ENCODE measurements at places on chromosomes 3 and 15. TPM values are rescaled to one million over a fixed set of nuclear protein-coding genes. Genes with fewer than 3 reads are reported as not detected.
A peak's percentile ranks its signal among the peaks of the same experiment; 100 is the strongest.

NUTM1 gene
- total RNA-seq: not detected

TRAT1 gene
- 0.98 TPM for total RNA-seq

CPLX3 gene
- total RNA-seq: not detected

PLSCR2 gene
- not detected for total RNA-seq

TF gene
- 2.9 TPM for total RNA-seq

OR5K3 gene
- not detected for total RNA-seq

KCNAB1 gene
- total RNA-seq: 3.9 TPM

SLC28A2 gene
- total RNA-seq: not detected

OR5H6 gene
- not detected for total RNA-seq

DNA sequence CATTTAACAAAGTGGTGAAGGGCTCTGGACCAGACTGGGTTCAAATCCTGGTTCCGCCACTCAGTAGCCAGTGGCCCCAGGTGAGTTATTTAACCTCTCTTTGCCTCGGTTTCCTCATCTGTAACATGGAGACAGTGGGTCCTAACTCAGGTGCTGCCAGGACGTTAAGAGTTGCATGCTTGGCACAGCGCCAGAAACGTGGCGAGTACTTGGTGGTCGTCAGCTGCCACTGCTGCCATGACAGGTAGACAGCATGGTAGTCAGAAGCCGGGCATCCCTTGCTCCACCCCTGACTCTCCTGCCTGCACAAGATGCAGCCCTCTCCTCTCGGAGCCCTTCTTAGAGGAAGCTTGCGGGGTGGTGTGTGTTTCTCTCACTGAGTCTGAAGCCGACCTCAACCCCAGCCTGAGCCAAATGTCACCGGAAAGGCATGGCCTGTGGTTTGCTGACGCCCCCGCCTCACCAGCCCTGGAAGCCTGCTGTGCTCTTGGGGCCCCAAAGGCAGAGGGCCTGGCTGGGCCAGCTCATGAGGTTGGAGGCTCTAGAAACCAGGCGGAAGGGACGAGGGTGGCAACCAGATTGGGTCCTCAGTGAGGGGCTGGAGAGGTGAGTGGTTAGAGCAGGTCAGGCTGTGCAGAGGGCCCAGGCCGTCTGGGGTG, 160.8 kb upstream of the TLE3 start:
- no peak overlapping the region for H3K27ac ChIP-seq
- no peak for DNase-seq
- H3K27me3 ChIP-seq: no peaks in the 10 kb centered on the region
- H3K4me3 ChIP-seq: no peak overlapping the region
- peaks cover 12% of the 10 kb centered on the region for H3K4me1 ChIP-seq
- H3K36me3 ChIP-seq: no peaks in the 10 kb centered on the region

DNA sequence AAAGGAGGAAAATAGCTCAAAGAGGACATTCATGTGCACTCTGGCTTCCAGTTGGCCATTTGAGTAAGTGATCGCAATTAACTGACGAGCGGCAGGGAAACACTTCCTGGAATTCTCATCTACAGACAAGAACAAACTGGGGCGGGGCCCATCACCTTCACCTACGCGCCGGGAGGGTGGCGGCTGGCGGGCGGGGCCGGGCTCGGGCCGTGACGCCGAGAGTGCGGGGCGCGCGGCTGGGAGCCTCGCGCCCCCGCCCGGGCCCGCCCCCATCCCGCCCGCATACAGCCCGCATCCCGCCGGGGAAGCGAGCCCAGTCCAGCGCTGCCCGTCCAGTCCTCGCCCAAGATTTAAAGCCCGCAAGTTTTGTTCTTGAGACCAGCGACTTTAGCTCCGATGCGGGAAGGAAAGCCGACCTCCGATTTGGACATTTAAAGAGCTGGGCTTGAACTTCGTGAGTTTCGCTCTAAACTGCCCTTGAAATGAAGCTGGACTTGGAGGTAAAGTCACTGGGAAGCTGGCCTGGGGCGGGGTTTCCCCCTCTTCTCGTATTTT, at the start of gene B3GNT5:
Gene B3GNT5, plus strand, starts transcription at position 281 of the 555 bp plus-strand sequence. CDS start 16,546 bp downstream, outside the sequence.
- DNase-seq: no peak
- peak within 1 kb of the TSS; percentile 94 for H3K4me3 ChIP-seq
- no peaks in the 10 kb centered on the region for H3K36me3 ChIP-seq
- peaks cover 20% of the 10 kb centered on the region for H3K4me1 ChIP-seq
- H3K27ac ChIP-seq: peak within 1 kb of the TSS; percentile 97

- H3K27me3 ChIP-seq: no peaks in the 10 kb centered on the region
- peak overlapping the region; percentile 39 for H3K27ac ChIP-seq
- peak; percentile 28 for DNase-seq
- no peak overlapping the region for H3K4me3 ChIP-seq
These were observed 18.4 kb downstream of the ITGA11 start for GRCh38 chr15:68413363-68414205.

DNA sequence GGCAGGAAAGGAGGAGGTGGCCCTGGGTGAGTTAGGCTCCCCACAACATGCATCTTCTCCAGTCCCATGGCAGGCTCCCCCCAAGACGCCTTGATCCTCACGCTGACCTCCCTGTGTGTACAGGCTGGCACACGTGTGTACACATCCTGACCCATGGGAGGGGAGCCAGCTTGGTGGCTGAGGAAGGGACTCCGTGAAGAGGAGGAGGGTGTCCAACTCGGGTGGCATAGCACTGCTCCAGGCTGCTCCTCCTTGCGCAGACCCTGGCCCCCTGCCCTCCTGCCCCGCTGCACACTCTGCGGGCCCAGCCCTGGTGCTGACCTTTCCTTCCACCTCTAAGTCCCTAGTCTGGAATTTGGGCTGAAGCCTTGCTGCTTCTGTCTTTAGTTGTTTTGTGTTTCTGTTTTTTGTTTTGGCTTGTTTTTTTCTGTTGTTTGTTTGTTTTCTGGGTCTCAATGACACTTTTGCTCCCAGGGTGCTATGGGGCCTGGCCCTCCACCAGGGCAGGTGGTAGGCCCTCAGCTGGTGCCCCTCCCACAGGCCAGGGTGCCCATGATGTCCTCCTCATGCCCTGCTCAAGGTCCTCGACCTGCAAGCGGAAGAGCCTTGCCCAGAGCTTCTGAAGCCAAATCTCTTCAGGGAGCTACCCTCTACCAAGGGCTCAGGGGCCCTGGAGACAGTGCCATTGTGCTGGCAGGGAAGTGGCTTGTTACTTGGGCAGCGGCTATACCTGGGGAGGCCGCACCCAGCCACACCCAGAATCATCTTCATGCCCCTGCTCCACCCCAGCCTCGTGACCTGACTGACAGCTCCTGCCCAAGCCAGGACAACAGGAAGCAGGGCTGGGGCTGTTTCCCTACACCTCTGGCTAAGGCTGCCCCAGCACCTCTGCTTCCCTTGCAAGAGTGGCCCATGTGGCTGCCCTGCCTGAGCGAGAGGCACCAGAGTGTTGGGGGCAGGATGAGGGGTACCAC, 5.1 kb downstream of the EPHB3 start:
- no peaks in the 10 kb centered on the region for H3K36me3 ChIP-seq
- peak overlapping the region; percentile 40 for H3K4me3 ChIP-seq
- DNase-seq: no peak

- H3K4me3 ChIP-seq: no peak overlapping the region
- H3K4me1 ChIP-seq: no peaks in the 10 kb centered on the region
- no peaks in the 10 kb centered on the region for H3K36me3 ChIP-seq
These were observed 20.6 kb downstream of the ACKR2 start for GRCh38 chr3:42829628-42830436.

DNA sequence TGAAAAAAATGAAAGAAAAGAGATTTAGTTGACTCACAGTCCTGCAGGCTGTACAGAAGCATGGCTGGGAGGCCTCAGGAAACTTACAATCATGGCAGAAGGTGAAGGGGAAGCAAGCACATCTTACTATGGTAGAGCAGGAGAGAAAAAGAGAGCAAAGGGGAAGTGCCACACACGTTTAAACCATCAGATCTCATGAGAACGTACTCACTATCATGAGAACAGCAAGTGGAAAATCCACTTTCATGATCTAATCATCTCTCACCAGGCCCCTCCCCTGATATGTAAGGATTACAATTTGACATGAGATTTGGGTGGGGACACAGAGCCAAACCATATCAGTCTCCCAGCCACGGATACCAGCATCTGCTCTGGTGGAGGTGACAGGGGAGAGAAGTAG, 50.8 kb upstream of the CPOX start:
- H3K4me3 ChIP-seq: no peak overlapping the region
- no peaks in the 10 kb centered on the region for H3K27me3 ChIP-seq
- DNase-seq: no peak

GRCh38 chr3:169686874-169687273, 23.4 kb upstream of the MECOM start:
- H3K36me3 ChIP-seq: no peaks in the 10 kb centered on the region
- H3K27ac ChIP-seq: no peak overlapping the region
- no peaks in the 10 kb centered on the region for H3K27me3 ChIP-seq
- no peaks in the 10 kb centered on the region for H3K4me1 ChIP-seq
- no peak for DNase-seq
- H3K4me3 ChIP-seq: no peak overlapping the region

- no peaks in the 10 kb centered on the region for H3K27me3 ChIP-seq
- H3K4me3 ChIP-seq: no peak overlapping the region
- no peaks in the 10 kb centered on the region for H3K36me3 ChIP-seq
- no peaks in the 10 kb centered on the region for H3K4me1 ChIP-seq
These were observed 19.6 kb downstream of the DCLK3 start for GRCh38 chr3:36744763-36745162.

DNA sequence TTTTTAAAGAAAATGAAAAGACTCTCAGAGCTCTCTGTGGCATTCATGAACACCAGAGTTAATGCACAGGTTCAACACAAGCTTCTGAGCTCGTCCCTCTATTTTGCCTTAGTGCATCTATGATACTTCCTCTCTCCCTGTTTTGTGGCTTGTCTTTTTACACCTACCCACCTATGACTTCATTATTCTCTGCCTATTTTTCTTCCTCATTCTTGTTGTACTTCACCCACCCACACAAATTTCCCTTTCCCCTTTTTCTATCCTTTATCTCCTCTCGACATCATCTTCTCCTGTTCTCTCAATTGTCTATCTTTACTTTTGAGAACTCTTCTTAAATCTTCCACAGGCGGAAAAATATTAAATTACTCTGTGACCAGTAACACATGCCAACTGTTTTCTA, 48.6 kb downstream of the OR5H15 start:
- no peak overlapping the region for H3K27ac ChIP-seq
- DNase-seq: no peak
- no peak overlapping the region for H3K4me3 ChIP-seq
- no peaks in the 10 kb centered on the region for H3K4me1 ChIP-seq
- no peaks in the 10 kb centered on the region for H3K36me3 ChIP-seq

- no peaks in the 10 kb centered on the region for H3K27me3 ChIP-seq
- no peaks in the 10 kb centered on the region for H3K36me3 ChIP-seq
- peaks cover 6% of the 10 kb centered on the region for H3K4me1 ChIP-seq
These were observed 8.2 kb upstream of the VGLL4 start for GRCh38 chr3:11651900-11652299.

DNA sequence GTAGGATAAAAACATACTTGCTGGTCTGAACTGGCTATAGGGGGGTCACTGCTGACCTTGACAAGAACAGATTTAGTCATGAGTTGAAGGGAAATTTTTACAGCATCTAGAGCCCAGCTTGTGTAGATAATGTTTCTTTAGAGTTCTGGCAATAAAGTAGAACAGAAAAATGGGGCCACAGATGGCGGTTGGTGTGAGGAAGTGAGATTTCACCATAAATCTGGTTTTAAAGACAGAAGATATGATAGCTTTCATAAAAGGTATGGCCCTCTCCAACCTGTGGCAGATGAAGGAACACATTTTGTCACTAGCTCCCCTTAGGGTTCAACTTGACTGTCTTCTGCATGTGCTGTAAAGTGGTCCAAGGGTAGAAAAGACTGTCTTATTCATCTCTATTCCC, 24.3 kb upstream of the IMPDH2 start:
- no peak overlapping the region for H3K4me3 ChIP-seq
- no peaks in the 10 kb centered on the region for H3K27me3 ChIP-seq
- no peak overlapping the region for H3K27ac ChIP-seq
- H3K36me3 ChIP-seq: no peaks in the 10 kb centered on the region
- no peaks in the 10 kb centered on the region for H3K4me1 ChIP-seq

GRCh38 chr3:63970631-63971475, 52.4 kb downstream of the PSMD6 start:
- no peaks in the 10 kb centered on the region for H3K27me3 ChIP-seq
- no peak for DNase-seq
- peaks cover 91% of the 10 kb centered on the region for H3K4me1 ChIP-seq
- peak overlapping the region; percentile 20 for H3K27ac ChIP-seq
- no peaks in the 10 kb centered on the region for H3K36me3 ChIP-seq

DNA sequence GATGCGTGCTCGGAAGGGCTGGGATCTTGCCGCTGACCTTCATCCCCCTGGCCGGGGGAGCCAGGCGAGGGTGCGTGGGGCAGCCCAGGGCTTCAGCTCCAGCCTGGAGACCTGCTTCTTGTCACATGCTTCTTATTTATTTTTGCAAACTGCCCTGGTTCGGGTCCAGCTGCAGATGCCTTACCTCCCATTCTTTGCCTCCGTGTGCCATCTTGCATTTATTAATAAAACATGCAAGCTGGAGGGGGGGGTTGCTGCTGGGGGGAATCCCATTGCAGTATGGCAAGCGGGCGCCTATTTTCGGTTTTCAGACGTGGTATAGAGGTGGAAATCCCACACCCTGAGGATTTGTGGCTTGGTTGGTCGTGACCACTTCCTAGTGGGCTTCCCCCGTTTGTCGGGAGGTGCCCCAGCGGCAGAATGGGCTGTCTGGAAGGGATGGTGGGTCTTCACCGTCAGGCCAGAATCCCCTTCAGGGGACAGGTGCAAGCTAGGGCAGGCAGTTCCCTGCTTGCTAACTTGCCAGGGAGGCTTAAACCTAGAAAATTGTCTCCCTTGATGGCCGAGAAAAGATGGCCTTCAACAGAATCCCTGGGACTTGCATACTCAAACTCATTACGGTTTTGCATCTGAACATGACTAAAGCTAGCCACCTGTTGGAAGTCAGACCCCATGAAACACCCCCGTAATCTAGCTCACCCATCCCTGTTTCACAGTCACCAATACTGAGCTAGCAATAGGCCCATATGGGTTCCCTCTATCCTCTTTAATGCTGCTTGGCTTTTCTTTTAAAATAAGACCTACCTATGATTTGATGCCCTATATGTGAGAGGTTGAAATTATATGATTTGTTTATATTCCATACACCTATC, 569 bp downstream of the TMEM266 start:
- H3K27me3 ChIP-seq: no peaks in the 10 kb centered on the region
- no peaks in the 10 kb centered on the region for H3K36me3 ChIP-seq
- peak overlapping the region; percentile 54 for H3K4me3 ChIP-seq
- peaks cover 17% of the 10 kb centered on the region for H3K4me1 ChIP-seq

GRCh38 chr3:38142959-38143358, 4.5 kb downstream of the MYD88 start:
- peaks cover 21% of the 10 kb centered on the region for H3K4me1 ChIP-seq
- no peak overlapping the region for H3K4me3 ChIP-seq
- peak; percentile 81 for DNase-seq
- no peaks in the 10 kb centered on the region for H3K36me3 ChIP-seq

- H3K4me1 ChIP-seq: peaks cover 86% of the 10 kb centered on the region
- peak overlapping the region; percentile 88 for H3K27ac ChIP-seq
- no peak overlapping the region for H3K4me3 ChIP-seq
- no peaks in the 10 kb centered on the region for H3K27me3 ChIP-seq
These were observed 19.5 kb upstream of the FBLN2 start for GRCh38 chr3:13529196-13530112.

- H3K27ac ChIP-seq: no peak overlapping the region
- no peaks in the 10 kb centered on the region for H3K36me3 ChIP-seq
- H3K4me3 ChIP-seq: no peak overlapping the region
- no peaks in the 10 kb centered on the region for H3K27me3 ChIP-seq
These were observed 28.2 kb downstream of the CSTA start for GRCh38 chr3:122353215-122353614.
